8988T (cell line): ENCODE measurements at places on chromosomes 2 and 18.

GRCh38 chr2:60486067-60486466, 67.4 kb downstream of the BCL11A start:
- DNase-seq = no peak

DNA sequence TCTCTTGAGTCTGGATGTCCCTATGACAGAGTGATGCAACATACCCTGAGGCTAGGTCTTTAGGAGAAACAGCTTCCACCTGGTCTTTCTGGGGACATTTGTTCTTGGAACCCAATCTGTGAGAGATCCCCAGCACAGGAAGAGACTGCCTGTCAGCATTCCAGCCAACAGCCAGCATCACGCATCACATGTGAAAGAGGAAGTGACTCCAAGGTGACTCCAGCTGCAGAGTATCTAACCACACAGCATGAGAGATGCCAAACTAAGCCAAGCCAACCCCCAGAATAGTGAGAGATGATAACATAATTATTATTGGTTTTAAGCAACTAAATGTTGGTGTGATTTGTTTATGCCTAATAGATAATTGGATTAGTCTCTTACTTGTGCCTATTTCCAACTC, 35.7 kb downstream of the C18orf63 start:
- DNase-seq = no peak

DNA sequence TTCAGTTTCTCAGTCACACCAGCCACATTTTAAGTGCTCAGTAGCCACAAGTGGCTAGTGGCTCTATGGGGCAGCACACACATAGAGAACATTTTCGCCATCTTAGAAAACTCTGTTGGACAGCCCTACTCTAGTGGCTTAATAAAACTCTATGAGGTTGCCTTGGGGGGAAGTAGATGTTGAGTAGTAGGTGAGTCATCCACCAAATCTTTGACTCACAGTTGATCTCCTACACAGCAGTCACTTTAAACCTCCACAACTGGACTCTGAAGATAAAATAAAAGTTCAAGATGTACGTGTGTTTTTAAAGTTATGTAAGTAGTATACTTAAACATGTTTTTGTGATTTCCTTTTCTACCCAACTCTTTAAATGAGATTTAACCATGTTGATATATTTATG, 379.0 kb downstream of the SETBP1 start:
- no peak for DNase-seq

- DNase-seq = peak; percentile 9
These were observed 10.8 kb downstream of the ECEL1 start for GRCh38 chr2:232476791-232477190.

- no peak for DNase-seq
These were observed 96.3 kb upstream of the TMEM18 start for GRCh38 chr2:773256-774160.

DNA sequence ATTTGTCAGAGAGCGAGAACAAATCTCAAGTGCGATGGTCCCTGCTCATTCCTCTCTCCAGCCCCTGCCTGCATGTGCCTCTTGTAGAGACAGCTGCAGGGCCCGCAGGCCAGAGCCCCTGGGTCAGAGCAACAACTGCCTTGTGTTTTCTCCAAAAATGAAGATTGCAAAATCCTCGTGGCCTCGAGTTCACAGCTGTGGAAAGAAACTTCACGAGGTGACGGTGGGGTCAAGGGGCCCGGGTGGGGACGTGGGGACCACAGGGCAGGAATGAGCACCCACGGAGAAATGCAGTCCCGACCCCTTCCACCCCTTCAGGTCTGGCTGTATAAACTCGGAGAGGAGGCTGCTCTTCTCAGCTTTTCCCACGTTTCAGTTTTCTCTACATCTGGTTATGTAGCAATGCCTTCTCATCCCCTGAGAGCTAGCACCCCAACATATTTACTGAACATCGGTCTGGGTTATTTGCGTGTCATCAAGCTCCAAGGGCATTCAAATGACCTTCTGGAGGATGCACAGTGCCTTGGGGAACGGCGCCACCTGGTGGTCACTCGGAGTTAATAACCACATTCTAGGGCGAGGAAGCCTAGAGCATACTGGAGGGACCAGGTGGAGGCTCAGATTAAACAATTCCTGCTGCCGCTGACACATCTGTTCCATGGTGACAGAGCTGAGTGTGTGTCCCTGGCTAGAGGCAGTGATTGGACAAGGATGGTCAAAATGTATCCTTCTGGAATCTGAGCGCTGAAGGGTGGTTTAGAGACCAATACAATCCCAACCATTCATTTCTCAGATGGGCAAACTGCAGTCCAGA, 91.4 kb upstream of the CYRIA start:
- DNase-seq = peak; percentile 33
